Stimulated activated CD8-positive, alpha-beta memory T cell treated with anti-CD3 and anti-CD28 coated beads, Interleukin-2, amount 100 ng/mL, for 1 hour (primary cell): ENCODE measurements at places on chromosomes 12 and 14.

DNA sequence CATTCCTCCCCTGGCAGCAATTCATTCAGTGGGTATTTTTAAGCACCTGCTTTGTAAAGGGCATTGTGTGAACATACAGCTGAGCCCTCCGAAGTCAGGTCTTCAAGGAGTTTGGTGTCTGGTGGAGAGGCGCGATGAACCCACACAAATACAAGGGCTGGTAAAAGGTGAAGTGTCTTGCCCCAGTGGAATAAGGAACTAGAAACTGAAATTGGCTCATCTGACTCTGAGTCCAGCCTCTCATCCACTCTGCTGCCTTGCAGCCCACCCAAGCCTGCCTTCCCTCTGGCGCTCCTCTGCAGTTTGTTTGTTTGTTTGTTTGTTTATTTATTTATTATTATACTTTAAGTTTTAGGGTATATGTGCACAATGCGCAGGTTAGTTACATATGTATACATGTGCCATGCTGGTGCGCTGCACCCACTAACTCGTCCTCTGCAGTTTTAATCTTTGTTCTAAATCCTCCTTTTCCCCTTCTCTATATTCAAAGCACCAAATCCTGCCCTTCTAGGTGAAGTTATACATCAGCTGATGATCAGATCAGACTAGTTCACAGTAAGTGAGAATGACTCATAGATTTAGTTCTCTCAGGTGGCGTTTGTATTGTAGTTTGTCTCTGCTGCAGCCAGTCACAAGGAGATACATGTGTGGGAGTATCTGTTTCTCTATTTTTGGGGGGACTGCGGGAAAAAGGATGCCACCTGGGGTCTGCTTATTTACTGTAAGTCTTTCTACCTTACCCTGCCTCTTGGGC, 394.5 kb downstream of the APAF1 start:
- no peak for DNase-seq

GRCh38 chr12:116539905-116540482, 19.2 kb upstream of the MAP1LC3B2 start:
- DNase-seq: no peak

DNA sequence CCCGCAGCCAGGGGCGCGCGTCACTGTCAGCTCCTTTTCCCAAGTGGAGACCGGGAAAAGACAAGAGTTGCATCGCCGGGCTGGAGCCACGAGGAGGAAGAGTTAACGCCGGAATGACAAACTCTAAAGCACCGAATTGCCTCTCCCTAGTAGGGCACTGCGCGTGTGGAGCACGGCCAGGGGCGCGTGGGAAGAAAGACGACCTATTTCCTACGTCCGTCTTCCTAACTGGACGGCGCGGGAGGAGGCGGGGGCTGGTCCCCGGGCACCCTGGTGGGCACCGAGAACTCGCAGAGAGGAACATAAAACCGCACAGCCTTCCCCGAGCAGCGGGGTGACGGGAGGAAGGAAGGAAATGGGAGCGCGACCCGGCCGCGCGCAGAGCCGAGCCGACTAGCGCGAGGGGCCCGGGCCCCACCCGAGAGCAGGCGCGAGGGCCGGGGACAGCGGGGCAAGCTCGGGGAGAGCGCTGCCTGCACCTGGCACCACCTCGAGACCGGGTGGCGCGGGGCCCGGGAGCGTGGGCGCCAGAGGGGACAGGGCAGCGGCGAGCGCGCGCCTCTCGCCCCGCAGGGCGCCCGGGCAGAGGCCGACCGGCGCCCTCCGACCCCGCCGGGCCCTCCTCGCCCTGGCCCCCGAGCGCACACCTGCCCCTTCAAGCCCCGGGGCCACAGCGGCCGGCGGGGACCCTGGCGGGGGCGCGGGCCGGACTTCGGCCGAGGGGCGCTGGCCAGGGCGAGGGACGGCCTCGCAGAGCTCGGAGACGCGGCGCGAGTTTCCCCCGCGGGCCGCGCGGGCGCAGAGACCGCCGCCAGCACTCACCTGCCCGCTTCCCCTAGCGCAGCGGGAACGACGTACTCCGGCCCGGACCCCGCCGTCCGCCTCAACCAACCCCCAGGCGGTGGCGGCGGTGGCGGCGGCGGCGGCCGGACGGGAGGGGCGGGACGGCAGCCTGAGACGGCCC, at the start of gene SETD3:
Gene SETD3, minus strand, starts transcription at position 954 of the 964 bp plus-strand sequence. CDS start 15,054 bp downstream, outside the sequence.
- DNase-seq: no peak

DNA sequence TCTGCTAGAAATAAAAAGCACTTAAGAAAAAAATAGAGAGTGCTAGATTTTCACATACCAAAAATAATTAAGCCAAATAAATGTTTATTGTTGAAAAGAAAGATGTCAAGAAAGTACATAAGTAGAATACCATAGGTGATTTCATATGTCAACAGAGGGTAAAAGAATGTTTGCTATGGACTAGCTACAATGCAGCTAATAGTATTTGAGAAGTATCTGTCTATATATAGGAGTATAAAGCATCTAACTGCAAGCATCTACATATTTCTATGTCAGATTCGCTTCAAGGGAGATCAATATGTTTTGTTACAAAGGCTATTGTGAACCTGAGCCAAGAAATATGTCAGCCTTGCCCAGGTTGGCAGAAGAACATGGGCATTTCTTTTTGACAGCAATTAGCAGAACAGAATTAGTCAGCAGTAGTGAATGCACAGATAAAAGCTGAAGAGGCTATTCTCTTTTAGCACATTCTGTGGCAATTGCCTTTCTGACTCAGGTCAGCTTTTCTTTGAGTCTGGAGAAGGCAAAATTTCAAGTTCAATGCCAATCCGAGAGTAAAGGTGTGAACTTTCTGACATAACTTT, 140.1 kb downstream of the ALG10B start:
- DNase-seq: no peak

DNA sequence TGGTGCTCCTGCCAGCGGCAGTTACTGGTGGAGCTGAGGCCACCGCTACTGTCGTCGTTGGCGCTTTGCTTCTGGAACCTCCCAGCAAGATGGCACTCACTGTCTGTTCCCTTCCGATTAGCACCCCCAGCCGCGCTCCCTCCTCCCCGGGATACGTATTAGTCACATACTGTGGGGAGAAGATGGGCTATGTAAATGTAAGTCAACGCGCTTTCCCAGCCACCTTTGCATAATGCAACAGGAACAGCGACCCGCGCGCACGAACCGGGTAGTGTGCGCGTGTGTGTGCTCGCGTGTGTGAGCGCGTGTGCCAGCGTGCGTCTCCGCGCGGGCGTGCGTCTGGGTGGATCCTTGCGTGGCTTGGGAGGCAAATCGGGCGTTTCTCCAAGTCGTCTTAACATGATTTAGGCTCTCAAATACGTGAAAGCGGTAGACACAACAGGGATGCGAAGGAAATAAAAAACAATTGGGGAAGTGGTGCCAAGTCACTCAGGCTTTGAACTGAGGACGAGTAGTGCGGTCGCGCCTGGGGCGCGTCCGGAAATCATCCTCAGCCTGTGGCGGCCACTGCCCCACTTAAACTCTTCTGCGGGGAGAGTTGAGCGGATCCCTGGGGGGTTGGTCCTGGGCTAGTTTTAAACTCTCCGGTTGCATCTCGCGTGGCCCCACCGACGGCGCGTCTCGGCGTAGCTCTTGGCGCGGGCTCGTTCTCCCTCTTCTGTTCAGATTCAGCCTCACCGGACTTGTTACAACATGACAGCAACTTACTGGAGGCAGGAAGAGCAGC, 1.8 kb downstream of the FLRT2 start:
- no peak for DNase-seq
